ENCODE measurements at places on chromosomes 1 and 21. TPM values are rescaled to one million over a fixed set of nuclear protein-coding genes. Genes with fewer than 3 reads are reported as not detected.

DNA sequence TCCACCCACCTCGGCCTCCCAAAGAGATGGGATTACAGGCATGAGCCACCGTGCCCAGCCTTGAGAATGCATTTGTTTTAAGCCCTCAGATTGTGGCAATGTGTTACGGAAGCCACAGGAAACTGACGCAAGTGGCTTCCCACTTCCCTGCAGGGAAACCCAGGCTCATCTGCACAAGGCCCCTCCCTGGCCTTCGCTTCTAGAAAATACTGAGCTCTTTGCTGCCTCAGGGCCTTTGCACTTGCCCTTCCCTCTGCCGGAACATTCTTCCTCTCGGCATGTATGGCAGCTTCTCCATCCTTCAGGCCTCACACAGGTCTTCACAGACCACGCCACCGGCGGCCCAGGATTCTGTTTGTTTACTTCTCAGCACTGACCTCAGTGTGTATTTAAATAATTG, 137.0 kb upstream of the TMEM51 start:
- DNase-seq, result no peak

GRCh38 chr1:65606426-65606825, 186.0 kb downstream of the LEPR start:
- no peak for DNase-seq

Gene TMEM51
- 19.2 TPM for total RNA-seq

DNA sequence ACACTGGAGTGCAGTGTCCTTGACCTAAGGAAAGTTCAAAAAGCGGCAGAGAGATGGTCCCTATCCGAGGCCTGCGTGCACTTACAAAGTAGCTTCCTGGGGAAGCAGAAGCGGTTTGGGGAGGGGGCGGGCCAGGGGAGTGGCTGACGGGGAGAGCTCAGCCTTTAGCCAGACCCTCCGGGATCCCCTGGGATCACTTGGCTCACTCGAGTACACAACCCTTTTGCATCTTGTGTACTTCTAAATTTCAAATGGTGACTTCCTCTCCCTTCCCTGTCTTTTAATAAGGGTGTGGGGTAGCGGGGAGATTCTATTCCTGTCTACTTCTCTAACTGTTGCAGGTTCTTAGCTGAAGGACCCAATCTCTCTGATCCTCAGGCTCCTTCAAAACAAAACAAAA, 18.1 kb upstream of the SNX27 start:
- no peak for DNase-seq

DNA sequence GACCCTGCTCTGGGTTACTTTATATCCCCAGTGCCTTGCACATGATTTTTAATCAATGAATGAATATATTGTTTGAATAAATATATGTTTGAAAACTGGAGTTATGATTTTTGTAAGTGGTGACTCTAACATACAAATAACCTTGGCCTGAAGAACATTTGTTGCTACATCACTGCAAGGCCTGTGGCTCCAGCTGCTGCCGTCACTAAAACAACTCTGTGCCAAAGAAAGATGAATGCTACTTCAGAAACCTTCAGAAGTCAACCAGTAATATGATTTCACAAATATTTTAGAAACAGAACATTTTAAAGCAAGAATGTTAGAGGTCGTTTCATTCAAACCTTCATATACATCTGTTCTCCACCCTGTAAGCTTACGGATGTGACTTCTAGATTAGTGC, 60.6 kb upstream of the SEC16B start:
- no peak for DNase-seq

Gene IL23R
- total RNA-seq, result not detected

GRCh38 chr1:33454646-33455282, 17.7 kb upstream of the ZSCAN20 start:
- DNase-seq, result peak; percentile 53

- no peak for DNase-seq
These were observed 4.7 kb downstream of the LAX1 start for GRCh38 chr1:203769505-203770343.

GRCh38 chr21:42520628-42521253, 7.1 kb downstream of the SLC37A1 start:
- no peak for DNase-seq

GRCh38 chr1:85801520-85801919, 93.3 kb upstream of the ZNHIT6 start:
- DNase-seq, result no peak

GRCh38 chr1:160924791-160925651, 29.6 kb downstream of the ITLN2 start:
- no peak for DNase-seq

Gene AKR1A1
- total RNA-seq, result 49.8 TPM

DNA sequence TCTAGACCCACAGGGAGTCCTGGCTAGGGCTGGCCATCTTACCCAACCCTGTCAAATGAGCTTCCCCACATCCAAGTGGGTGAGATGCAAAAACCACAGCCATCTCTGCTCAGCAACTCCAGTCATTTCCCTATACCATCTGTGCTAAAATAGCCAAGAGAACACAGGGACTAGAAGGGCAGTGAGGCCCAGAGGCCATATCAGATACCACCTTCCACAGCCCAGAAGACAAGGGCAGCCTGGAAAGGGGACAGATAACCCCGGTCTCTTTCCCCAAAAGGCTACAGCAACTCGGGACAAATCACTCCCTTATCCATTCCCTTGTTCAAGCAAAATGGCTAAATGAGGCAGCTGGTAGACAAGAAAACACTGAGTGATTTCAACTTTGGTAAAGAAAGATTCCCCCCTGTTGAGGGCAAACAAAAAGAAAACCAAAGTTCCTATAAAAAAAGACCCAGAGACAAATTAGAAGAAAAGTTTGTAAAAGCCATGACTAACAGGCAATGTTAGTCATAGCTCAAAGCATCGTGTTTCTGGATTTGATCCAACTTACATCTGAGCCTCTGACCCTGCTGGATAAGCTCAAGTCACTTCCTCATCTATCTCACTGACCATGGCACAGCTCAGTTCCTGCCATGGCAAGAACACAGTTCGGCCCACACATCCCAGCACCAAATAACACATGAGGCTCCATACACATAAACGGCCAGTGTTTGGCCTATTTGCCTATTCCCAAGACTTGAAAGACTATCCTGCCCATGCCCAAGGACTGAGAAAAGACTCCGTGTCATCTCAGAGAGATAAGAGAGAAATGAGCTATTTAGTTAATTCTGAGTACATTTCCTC, 3.1 kb downstream of the LAMB3 start:
- peak; percentile 79 for DNase-seq

- no peak for DNase-seq
These were observed 306.9 kb downstream of the ASTN1 start for GRCh38 chr1:176857632-176858031.

Gene IVL
- not detected for total RNA-seq

Gene SMPDL3B
- total RNA-seq, result not detected

DNA sequence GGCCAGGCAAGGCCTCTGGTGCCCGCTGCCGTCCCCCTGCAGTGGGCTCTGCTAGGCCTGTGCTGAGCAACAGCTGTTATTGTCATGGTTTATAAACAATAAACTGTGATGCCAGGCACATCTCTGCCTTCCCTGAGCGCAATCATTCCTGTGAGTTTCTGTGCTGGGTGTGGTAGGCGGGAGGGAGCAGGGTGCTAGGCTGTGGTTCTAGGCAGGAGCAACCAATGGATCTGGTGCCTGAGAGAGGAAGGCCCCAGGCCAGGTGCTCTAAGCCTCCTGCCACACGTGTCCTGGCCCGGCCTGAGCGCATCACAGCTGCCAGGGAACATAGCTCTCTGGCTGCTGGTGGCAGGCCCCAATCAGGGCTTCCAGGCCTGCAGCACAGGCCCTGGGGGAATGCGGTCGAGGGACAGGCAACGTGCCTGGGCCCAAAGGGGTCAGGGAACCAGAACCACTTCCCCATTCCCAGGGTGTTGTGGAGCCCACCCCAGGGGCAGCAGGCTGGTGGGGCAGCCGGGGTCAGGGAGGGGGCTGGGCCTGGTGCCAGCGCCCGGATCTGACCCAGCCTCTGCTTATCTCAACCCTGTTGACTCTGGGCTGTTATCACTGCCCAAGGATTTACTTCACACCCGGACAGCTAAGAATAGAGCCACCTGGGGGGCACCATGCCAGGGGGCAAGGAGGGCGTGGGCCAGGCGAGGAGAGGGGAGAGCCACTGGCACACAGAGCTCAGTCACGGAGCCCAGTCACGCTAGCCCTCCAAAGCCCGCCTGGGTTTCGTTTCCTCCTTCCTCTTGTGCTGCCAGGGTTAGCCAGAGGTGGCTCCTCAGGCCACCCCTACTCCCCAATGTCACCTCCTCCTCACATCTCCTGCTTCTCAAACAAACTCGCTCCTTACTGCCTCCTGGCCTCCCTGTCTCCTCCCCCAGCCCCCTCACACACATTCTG, 11.5 kb downstream of the TRIM46 start:
- DNase-seq, result no peak

DNA sequence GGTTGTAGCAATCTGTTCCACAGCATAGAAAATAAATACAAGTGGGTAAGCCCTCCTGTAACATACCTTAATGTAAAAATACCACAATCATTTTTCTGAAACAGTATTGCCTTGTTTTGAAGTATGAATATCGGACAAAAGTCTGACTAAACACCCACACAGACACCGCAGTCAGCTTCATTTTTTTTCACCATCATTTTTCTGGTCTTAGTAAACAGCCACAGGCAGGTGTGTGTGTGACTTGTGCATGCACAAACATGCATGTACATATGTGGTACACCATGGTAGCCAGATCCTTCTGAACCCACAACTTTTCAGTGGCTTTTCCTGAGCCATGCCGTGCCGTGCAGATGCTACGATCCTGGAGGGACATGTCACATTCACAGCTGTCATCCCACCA, 261.7 kb downstream of the PCP4 start:
- DNase-seq, result no peak

DNA sequence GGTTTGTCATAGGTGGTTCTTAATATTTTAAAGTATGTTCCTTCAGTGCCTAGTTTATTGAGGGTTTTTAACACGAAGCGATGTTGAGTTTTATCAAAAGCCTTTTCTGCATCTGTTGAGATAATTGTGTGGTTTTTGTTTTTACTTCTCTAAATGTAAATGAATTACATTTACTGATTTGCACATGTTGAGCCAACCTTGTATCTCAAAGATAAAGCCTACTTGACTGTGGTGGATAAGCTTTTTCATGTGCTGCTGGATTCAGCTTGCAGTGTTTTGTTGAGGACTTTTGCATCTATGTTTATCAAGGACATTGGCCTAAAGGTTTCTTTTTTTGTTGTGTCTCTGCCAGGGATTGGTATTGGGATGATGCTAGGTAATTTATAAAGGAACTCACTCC, 142.5 kb downstream of the PRDM2 start:
- DNase-seq, result no peak

DNA sequence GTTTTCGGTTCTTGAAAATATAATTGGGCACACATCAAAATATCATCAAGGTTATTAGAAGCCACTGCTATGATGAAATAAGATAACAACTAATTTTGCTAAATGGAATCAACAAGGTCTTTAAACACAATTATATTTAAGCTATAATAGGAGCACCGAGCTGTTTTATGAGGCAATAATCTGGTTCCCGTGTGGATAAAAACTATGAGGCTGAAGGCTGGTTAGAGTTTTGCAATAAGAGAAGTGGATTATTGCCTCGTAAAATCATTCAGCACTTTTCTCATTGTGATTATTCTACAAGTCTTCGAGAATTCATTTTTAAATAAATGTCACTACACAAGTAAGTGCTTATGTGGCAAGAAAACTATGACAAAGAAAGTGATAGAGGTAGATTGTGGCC, 975.7 kb upstream of the ADGRL2 start:
- DNase-seq, result no peak

- no peak for DNase-seq
These were observed 35.9 kb upstream of the ATP5PO start for GRCh38 chr21:33951276-33952178.

- DNase-seq, result no peak
These were observed 715 bp upstream of the ARTN start for GRCh38 chr1:43932786-43933385.

DNA sequence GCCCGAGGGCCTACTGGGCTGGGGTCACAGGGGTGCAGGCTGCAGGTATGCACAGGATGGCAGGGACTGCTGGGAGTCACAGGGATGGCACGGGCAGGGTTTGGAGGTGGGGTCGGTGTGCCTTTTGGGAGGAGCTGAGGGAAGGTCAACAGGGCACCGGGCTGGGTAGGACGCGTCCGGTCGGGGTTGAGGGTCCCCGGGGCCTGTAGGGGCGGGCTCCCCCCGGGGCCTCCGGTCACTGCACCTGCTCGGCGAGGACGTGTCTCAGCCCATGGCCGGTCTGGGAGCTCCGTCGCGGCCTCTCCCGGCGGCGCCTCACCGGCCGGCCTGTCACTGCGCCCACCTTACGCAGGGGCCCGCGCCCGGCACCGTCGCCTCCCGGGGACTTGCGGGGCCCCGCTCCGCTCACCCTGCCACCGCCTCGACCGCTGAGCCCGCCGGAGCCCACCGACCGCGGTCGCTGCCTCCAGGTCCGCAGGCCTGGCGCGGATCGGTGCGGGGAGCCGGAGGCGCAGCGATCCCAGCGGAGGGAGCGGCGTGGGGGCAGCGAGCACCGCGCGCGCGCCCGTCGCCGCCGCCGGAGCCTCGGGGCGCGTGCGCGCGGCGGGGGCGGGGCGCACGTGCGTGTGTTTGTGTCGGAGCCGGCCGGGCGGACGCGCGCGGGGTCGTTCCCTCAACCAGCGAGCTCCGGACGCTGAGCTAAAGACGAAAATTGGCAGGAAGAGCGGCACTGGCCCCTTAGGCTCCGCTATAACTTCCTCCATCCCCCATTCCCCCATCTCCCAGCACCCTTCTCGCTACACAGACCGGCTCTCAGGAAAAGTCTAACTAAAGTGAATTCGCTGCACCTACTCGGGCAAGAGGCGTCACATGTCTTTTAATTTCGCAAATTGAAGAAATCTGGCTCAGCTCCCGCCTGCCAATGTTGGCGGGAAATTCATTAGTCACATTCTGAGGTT, at the start of gene AMIGO1:
Gene AMIGO1 (minus strand): TSS at position 552 of the 959 bp plus-strand sequence. CDS start 815 bp downstream, outside the sequence.
- peak; percentile 28 for DNase-seq

GRCh38 chr1:64212031-64212430, 8.6 kb downstream of the UBE2U start:
- no peak for DNase-seq

- DNase-seq, result peak; percentile 47
These were observed 553 bp downstream of the PTGER3 start for GRCh38 chr1:71046891-71047634.

GRCh38 chr1:160837558-160838205, 25.0 kb downstream of the CD244 start:
- DNase-seq, result no peak

DNA sequence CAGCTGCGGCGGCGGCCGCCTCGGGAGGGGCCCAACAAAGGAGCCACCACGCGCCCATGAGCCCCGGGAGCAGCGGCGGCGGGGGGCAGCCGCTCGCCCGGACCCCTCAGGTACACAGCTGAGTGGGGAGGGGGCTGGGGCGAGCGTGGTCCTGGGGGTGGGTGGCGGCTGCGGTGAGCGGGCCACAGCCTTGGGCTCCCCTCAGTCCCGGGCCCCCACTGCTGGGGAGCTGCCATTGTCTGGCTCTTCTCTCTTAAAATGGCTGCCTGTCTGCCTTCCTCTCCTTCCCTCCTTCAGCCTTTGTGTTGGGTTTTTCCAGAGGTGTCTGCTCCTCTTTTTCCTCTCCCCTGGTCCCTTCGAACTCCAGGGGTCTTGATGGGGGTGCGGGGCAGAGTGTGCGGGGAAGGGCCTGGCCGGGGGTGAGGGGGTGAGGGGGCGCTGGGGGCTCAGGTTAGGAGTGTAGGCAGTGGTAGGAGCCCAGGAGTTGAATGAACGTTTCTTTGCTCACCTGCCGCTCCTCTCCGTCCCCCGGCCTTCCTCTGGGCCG, 1.7 kb downstream of the ARID1A start:
- no peak for DNase-seq
